RPMI8226 (cell line): ENCODE measurements at places on chromosomes 5 and 9.

DNA sequence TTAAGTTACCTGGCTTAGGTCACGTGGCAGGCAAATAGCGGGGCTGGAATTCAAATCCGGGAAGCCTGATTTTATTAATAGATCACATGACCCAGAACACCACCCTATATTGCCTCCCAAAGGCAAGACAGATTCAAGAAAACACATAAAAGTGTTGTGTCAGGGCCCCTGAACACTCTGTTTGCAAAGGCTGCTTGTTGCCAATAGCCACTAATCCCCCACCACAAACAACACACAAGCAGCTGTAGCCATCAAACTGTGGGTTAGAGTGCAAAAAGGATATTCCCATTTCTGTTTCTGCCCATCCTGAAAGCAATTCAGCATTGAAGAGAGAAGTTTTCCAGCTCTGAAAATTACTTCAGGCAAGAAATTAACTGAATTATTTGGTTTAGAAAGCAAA lies 358.9 kb upstream of the RFX3 start:
- no peak for DNase-seq

DNA sequence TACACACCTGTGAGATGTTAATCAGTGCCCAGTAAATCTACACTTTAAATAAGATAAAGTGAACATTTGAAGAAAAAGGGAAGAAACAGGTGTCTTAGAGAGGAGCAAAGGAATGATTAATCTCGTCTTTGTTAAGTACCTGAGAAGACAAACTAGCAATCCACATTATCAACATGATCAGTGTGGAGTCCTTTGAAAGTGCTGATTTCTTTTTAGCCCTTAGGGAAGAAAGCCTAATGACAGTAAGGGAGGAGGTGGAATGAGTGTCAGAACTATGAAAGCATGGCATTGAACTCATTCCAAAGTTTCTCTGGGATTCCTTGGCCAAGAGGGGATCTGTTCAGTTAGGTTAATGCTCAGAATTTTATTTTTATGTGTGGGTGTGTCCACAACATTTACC lies 1109.0 kb upstream of the ACO1 start:
- no peak for DNase-seq

DNA sequence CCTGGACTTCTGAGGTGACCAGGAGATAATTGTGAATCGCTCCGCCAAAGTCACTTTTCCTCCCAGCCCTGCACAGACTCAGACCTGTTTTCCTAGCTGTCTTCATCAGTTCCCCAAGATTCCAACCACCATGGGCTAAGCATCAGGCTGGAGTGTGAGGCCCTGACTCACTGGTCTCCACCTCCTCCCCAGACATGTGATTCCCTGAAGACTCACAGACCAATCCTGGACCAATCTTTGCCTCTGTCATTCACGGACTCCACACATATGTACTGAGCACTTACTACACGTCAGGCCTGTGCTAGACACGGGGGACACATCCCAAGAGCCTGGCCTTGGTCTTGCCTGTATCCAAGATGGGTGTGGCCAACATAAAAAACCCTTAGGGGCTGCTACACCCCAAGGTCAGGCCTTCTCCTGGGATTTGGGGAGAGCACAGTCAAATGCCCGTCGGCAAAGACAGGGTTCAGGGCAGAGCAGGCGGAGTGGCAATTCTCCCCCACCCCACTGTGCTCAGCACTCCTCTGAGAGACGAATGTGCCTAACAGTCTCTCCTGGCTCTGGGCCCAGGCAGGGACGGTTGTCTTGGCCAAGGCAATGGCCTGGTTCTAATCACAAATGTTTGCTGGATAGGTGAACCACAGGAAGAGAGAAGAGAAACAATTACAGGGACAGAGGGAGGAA lies 11.9 kb downstream of the EEIG1 start:
- no peak for DNase-seq

GRCh38 chr9:69175486-69175885 lies 1.4 kb downstream of the TJP2 start:
- DNase-seq, result no peak

- DNase-seq, result no peak
Measured at GRCh38 chr5:126899476-126899875, 122.5 kb downstream of the LMNB1 start.

DNA sequence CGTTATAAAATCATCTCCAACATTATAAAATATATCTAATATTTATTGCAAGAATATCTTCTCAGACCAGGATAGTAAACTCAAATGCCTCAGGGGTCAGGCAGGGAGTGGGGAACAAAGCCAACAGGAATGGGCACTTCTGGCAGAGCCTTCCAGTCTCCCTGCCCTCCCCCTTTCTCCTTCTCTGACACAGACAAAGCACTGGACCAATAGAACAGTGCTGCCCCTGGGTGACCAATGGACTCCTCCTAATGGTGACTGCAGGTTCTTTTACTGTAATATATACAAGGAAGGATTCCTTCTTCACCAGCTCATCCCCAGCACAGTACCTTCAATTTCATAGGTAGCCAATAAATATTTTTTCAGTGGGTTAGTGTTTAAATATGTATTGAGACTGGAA lies 31.1 kb upstream of the MAMDC2 start:
- DNase-seq, result no peak

- DNase-seq, result no peak
Measured at GRCh38 chr9:135526089-135526729, 5.0 kb downstream of the LCN1 start.

DNA sequence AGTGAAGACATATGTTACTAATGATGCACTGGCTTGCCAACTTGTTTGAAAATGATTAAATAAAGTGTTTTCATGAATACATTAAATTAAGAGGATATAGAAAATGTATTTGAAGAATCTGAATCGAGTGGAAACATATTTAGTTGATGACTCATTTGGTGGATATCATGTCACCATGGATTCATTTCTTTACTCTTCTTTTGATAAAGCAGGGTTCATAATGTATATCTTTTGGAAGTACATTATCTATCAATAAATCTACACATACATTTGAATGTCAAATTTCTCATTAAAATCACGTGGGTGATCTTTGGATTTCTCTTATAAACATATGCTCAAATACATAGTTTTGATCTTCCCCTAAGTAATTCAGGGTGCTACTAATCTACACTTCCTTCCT lies 1148.1 kb upstream of the ACO1 start:
- DNase-seq, result no peak

DNA sequence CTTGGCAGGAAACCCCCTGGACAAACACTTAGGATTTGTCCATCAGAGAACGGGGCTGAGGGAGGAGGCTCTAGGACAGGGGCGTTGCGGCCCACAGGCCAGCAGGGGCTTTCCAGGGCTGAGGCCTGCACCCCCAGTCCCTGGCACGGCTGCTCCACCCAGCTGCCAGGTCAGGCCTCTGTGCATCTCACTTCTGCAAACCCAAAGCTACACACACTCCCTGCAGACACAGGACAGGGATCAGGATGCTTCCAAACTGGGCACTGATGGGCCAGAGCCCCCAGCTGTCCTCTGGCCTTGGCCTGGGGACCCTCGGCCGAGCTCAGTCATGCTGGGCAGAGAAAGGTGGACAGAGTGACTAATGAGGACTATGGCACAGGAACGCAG lies 106.2 kb upstream of the SARDH start:
- no peak for DNase-seq

GRCh38 chr9:109190151-109190550 lies 23.1 kb upstream of the FRRS1L start:
- no peak for DNase-seq

DNA sequence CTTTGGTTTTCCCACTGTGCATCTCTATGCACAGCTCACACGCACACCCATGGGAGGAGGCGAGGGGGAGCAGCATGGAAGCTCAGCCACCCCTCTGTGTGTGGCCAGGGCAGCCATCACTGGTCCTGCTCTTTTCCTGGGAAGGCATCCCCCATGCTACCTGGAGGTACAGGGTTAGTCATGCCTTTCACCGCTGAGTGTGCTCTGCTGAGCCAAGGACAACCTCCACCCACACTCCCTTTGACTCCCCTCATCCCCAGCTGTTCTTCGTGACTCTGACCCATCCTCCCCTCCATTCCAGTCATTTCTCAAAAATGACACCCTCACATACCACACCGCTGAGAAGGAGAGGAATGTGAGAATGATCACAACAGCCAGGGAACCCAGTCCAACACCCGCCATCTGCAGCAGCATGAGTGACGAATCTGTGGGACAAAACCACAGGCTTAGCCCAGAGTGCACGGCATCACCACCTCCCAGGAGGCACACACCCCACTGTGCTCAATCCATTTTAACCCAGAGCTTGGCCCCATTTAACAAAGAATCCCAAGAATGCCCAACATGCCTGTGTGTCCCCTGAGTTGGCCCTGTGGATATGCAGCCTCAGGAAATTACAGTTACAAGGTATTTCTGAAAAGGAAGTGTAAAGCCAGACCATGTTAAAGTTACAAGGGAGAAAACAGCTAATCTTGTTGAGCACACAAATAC lies 133.4 kb downstream of the SUSD1 start:
- no peak for DNase-seq

- DNase-seq, result no peak
Measured at GRCh38 chr9:99274495-99274894, 52.4 kb downstream of the SEC61B start.

- DNase-seq, result no peak
Measured at GRCh38 chr9:17750269-17750668, 171.4 kb downstream of the SH3GL2 start.
